ENCODE measurements at places on chromosomes 5 and 9. TPM values are rescaled to one million over a fixed set of nuclear protein-coding genes. Genes with fewer than 3 reads are reported as not detected.

GRCh38 chr9:110700953-110701352, 32.4 kb downstream of the MUSK start:
- no peaks in the 10 kb centered on the region for H3K27me3 ChIP-seq
- no peak overlapping the region for H3K4me3 ChIP-seq
- DNase-seq = no peak
- no peaks in the 10 kb centered on the region for H3K36me3 ChIP-seq
- no peaks in the 10 kb centered on the region for H3K4me1 ChIP-seq

DNA sequence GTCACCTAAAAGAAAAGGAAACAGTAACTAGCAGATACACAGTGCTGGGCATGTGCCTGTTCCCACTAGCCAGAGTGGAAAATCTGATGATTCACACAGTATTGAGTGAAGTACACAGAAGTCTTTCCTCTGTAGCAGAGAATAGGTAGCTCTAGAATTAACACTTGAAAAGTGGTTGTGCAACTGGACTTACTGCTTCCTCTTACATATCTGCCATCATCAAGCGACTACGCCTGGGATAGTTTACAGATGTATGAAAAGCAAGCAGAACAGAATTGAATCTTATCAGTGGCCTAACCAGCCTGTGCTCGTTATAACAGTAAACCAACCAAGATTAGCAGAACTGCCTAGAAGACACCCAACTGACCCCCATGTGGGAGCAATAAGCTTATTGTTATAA, 130.6 kb downstream of the DTWD2 start:
- H3K4me3 ChIP-seq = no peak overlapping the region
- no peak for DNase-seq
- no peaks in the 10 kb centered on the region for H3K4me1 ChIP-seq
- no peaks in the 10 kb centered on the region for H3K27me3 ChIP-seq
- no peaks in the 10 kb centered on the region for H3K36me3 ChIP-seq

- no peak for DNase-seq
- H3K27ac ChIP-seq = no peak overlapping the region
- H3K4me3 ChIP-seq = no peak overlapping the region
- no peaks in the 10 kb centered on the region for H3K4me1 ChIP-seq
Observed at GRCh38 chr5:43353668-43354067, 40.5 kb upstream of the HMGCS1 start.

The ZNF484 gene
- 14.4 TPM for total RNA-seq

The DHX29 gene
- 19.3 TPM for total RNA-seq

The PCDHGC4 gene
- not detected for total RNA-seq

The ZNF474 gene
- not detected for total RNA-seq
